NCI-H2171 (cell line): ENCODE measurements at places on chromosomes 13 and 19.

- no peak for DNase-seq
These were observed 15.3 kb downstream of the GATAD2A start for GRCh38 chr19:19420570-19421298.

DNA sequence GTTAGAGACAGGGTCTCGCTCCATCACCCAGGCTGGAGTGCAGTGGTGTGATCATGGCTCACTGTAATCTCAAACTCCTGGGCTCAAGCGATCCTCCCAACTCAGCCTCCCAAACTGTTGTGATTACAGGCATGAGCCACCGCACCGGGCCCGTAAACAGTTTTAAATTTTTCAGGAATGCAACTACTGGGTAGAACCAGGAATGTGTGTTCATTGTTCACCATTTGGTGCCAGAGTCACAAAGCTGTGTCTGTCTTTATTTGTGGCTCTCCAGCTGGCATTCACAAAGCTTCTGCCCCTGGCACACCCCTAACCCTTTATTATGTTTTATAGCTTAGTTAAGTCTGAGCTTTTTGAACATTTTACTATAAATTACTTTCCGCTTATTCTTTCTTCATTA, 19.8 kb upstream of the ACP7 start:
- no peak for DNase-seq

DNA sequence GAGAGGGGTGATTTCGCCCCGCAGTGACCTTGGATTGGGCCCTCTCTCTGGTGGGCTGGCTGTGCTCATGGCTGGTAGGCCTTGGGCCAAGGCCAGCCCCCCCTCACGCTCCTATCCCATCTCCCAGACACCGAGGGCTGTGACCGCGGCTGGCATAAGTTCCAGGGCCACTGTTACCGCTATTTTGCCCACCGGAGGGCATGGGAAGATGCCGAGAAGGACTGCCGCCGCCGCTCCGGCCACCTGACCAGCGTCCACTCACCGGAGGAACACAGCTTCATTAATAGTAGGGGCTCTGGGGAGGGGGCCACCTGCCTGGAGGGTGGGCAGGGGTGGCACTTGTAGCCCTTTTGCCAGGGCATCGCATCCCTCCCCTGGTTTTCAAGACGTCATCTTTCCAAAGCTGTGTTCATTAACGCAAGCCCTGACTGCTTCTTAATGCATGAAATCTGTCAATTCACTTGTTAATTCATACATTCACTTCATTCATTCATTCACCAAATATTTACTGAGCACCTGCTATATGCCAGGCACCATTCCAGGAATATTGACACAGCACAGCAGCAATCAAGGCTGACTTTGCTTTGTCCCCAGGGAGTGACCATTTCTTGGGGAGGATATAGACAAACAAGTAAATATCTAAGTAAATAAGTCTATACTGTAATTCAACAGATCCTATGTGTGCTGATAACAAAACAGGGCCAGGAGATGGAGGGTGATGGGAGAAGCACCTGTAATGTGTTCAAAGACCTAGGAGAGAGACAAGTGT, 26.6 kb downstream of the NCAN start:
- DNase-seq: no peak

DNA sequence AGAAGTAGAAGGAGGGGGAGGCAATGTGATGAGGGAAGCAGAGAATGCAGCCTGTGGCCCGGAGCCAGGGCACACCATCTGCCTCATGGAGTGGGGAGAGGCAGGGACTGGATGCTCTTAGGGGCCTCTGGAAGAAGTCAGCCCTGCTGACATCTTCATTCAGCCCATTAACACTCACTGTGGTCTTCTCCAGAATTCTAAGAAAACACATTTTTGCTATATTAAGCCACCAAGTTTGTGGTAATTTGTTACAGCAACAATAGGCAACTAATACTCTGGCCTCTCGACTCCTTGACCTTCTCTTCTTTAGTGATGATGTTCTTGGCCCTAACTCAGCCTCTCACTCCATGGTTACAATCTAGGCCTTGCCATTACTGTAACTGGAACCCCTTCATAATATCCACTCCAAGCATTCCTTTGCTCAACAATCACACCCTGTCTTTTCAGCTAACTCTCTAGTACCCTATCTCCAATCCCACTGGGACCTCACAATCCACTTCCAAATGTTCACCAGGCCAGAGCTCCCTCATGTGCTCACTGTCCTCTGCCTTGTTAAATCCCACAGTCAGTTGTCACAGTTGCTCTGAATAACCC, 98.5 kb downstream of the MIPEP start:
- peak; percentile 42 for DNase-seq

DNA sequence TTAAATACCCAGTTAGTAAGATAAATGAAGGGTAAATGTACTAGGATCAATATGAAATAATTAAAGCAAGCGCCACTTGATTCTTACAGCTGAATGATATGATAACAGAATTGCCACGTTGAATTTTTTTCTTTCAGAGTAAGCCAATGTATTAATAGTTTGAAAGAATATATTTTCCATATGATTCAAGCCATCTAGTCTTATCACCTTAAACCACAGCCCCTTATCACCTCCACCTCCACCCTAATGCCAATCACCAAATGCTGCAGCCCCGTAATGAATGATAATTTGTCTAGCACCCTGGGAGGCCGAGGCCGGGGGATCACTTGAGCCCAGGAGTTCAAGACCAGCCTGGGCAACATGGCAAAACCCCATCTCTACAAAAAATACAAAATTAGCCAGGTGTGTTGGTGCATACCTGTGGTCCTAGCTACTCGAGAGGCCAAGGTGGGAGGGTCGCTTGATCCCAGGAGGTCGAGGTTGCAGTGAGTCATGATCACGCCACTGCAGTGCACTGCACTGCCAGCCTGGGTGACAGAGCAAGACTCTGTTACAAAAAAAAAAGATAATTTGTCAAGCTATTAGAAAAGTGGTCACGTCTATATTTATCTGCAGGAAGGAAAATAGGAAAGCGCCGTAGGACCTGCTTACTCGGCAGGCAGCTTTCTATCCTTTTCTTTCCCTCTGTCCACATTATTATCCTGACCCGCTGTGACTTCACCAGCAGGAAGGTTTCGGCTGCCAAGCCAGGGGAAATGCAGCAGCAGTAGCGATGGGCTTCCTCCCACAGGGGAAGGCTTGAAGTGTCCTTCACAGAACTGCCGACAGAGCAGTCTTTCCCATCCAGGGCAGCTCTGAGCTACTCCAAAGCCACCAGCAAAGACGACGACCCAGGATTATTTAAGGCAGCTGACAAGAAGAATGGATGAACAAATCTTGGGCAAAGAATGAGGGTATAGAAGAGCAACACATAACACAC, 19.7 kb upstream of the CLN5 start:
- no peak for DNase-seq

DNA sequence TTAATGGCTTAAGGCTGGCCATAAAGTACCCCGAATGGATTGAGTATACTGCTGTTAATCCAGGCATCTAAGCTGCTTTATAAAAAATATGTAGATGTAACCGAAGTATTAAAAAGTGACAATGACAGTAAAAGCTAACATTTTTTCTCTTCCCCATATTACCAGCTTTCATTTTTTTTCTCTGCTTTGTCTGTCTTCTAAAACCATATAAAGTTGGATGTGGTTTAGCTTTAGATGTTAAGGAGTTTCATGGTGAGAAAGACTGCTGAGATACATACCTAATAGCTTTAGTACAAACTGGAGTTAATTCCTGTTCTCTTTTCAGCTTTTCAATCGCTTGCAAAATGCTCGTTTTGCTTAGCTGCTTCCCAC, 838 bp downstream of the AKAP11 start:
- DNase-seq: no peak

DNA sequence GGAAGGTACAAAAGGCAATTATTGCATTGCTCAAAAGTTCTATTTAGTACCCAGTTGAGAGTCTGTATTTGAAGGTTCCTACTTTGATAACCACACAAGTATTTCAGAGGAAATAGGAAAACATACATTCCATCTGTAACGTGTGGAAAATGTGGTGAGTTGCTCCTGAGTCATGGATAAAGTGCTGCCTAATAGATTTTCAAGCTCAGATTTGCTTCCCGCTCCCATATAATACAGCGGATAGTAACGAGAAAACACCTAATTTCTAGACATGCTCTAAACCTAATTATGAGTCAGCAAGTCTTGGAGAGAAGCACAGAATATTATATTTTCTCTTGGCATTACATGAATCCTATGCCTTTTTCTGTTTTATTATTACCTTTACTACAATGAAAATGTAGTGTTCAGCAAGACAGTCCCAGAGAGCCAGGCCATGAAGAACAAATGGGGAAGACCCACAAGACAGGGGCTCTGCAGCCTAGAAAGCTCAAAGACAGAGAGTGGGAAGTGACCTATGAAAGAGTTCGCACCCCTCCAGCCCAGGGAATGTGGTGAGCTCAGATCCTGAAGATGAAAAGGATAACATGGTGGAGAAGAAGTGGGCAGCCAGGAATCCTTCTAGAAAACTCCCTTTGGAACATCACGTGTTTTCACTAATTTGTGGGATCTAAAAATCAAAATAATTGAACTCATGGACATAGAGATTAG, 116.1 kb downstream of the STARD13 start:
- no peak for DNase-seq

DNA sequence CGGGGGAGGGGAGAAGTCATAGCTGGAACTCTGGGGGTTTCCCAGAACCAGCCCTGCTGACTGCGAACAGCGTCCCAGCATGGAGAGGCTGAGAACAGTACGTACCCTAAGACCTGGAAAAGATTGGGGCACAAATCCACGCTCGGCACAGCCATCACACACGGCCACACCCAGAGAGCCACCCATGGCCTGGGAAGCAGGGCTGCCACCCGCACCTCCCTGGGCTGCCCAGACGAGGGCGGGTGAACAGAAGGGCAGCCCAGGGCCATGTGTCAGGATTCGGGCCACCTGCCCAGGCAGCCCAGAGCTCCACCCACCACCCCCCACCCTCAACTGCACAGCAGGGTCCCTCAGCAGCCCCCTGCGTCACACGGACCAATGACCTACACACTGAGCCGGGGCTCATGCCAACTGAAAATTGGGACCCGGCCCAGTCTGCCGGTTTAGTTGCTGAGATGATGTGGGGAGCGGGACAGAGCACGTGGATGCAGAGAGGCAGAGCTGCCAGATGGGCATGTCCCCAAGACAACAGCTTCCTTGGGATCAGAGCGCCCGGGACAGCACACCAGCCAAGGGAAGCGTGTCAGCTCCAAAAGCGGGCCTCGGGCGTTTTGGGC, 8.5 kb downstream of the UBXN6 start:
- peak; percentile 93 for DNase-seq

DNA sequence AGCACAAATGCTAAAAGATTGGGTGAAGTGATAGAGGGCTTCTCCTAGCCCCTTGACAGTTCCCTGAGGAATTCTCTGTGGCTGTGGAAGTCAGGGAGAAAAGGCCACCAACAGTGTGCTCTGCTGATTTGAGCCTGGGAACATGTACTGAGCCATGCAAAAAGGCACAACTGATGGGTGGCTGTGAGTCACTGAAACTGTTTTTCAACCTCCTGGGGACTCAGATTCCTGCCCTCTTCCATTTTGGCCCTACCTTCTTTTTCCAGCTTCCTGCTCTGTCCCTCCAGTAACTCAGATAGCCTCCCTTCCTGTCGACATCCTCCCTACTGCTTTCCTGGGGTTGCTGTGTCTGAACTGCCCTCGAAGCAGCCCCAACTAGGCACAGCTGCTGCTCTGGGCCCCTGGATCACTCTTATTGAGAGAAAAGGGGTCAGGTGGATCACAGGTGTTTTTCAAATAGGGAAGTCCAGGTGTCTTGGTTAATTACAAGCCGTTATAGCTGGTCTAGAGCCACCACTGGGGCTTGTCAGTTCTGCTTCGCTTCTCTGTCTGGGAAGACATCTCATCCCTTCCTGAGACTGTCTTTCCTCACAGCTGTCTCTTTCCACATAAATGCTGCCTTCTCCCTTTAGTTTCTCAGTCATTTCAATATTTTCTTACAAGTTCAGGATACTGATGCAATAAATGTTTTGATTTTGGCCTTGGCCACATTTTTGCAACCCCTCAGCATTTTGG, 13.7 kb downstream of the FAM124A start:
- DNase-seq: no peak

DNA sequence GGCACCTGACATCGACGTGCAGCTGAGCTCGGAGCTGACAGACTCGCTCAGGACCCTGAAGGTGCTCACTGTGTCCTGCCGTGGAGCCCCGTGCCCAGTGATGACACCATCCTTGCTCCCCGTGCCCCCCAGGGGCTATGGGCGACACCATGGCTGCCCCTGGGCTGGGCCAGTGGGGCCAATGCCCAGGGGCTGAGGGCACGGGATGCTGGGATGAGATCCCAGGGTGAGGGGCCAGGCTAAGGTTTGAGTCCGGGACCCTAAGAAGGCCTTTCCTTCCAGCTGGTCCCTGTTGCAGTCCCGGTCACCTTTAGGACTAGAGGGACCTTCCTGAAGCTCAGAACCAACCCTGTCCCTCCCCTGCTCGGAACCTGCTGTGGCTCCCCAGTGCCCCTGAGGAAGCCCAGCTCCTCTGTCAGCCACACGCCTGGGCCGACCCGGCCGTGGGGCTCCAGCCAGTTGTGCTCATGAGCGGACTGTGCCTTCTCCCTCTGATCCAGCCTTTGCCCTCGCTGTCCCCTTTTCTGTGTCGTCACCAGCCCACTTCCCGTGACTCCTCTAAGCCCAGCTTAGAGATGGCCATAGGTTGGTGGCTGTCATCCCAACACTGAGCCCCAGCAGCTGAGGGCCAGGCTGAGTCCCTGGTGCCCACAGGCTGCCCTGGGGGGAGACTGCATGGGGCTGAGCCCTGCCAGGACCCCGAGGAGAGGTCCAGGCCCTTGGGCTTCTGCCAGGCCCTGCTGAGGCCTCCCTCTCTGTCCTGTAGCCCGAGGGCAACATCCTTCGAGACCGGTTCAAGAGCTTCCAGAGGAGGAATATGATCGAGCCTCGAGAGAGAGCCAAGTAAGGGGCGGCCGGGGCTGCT, 10.6 kb downstream of the NOP53 start:
- DNase-seq: no peak

- no peak for DNase-seq
These were observed 4.8 kb upstream of the SMG9 start for GRCh38 chr19:43759515-43759914.

DNA sequence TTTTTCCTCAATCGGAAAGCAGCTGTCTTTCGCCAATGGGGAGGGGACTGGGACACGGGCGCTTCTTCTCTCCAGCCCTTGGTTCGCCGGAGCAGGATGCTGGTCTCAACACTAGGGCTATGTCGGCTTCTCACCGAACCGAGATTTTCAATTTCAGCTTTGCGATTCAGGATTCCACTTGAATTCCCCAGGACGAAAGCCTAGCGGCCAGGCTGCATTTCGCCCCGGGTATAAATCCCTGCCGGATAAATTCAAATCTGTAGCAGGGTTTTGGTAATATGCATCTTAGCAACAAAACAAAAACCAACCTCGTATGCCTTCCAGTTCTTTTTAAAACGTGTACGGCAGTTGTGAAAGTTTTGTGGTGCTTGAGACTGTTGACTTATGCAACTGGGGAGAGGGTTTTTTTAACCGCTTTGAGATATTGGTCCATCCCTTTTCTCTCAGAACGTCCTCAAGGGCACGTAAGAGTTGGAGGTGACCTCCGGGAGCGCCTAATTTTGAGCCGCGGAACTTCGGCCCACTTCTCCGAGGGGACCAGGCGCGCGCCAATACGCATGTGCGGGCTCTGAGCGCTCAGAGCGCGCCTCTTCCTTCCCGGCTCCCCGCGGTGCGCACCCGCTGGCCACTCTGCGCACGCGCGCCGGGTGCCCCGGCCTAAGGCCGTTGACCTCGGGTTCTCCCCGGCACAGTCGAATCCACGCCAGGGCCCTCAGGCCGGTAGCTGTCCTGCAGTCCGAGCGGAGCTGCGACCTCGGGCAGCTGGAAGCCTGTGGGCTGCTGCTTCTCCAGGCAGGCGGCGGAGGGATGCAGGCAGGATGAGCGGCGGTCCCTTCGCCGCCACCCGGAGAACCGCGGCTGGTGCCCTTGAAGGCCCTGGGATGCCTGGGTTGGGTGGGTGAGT, 7.6 kb downstream of the POU4F1 start:
- no peak for DNase-seq

- no peak for DNase-seq
These were observed 802.5 kb downstream of the EFNB2 start for GRCh38 chr13:105732806-105733529.
